ENCODE measurements at places on chromosomes 5 and 9. TPM values are rescaled to one million over a fixed set of nuclear protein-coding genes. Genes with fewer than 3 reads are reported as not detected.
A peak's percentile ranks its signal among the peaks of the same experiment; 100 is the strongest.

The LRRC70 gene
- total RNA-seq: 3.0 TPM

The TMC1 gene
- total RNA-seq: not detected

The TRIM36 gene
- total RNA-seq: 27.2 TPM

The CCDC180 gene
- total RNA-seq: 2.9 TPM

The SH3TC2 gene
- 0.70 TPM for total RNA-seq

The CTXN3 gene
- total RNA-seq: not detected

The PWWP2A gene
- total RNA-seq: 52.5 TPM

The IGFBPL1 gene
- total RNA-seq: not detected

The PRR16 gene
- 2.9 TPM for total RNA-seq

DNA sequence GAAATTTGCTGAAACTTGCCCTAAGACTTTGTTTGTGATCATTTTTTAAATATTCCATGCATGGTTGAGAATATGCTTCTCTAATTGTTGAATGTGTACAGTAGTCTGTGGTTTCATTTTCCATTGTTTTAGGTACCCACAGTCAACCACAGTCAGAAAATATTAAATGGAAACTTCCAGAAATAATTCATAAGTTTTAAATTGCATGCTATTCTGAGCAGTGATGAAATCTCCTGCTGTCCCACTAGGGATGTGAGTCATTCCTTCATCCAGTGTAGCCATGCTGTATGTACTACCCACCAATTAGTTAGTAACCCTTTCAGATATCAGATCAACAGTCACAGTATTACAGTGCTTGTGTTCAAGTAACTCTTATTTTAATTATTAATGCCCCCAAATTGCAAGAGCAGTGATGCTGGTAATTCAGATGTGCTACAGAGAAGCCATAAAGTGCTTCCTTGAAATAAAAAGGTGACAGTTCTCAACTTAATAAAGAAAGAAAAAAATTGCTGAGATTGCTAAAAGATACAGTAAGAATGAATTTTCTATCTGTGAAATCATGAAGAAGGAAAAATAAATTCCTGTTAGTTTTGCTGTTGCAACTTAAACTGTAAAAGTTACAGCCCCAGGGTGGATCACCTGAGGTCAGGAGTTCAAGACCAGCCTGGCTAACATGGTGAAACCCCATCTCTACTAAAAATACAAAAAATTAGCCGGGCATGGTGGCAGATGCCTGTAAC, 79.9 kb upstream of the FBXL17 start:
- no peak overlapping the region for H3K4me3 ChIP-seq
- no peak overlapping the region for H3K27ac ChIP-seq
- H3K27me3 ChIP-seq: no peaks in the 10 kb centered on the region
- no peaks in the 10 kb centered on the region for H3K4me1 ChIP-seq

GRCh38 chr5:110341836-110342235, 384.6 kb downstream of the TMEM232 start:
- no peaks in the 10 kb centered on the region for H3K36me3 ChIP-seq
- no peaks in the 10 kb centered on the region for H3K27me3 ChIP-seq
- H3K4me3 ChIP-seq: no peak overlapping the region
- DNase-seq: no peak

DNA sequence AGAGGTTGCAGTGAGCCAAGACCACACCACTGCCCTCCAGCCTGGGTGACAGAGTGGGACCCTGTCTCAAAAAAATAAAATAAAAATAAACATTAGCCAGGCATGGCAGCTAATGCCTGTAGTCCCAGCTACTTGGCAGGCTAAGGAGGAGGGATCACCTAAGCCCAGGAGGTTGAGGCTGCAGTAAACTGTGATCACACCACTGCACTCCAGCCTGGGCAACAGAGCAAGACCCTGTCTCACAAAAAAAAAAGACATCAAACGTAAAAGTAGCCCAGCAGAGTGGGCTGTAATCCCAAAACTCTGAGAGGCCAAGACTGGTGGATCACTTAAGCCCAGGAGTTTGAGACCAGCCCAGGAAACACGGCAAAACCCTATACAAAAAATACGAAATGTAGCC, 19.0 kb downstream of the UIMC1 start:
- no peak overlapping the region for H3K27ac ChIP-seq
- DNase-seq: no peak
- no peaks in the 10 kb centered on the region for H3K36me3 ChIP-seq
- no peak overlapping the region for H3K4me3 ChIP-seq
- H3K4me1 ChIP-seq: peaks cover 4% of the 10 kb centered on the region

- H3K4me3 ChIP-seq: no peak overlapping the region
- H3K27ac ChIP-seq: no peak overlapping the region
- peaks cover 15% of the 10 kb centered on the region for H3K36me3 ChIP-seq
- H3K4me1 ChIP-seq: no peaks in the 10 kb centered on the region
Measured at GRCh38 chr5:77437194-77437593, 54.9 kb downstream of the WDR41 start.

GRCh38 chr9:14532456-14533115, 160.6 kb downstream of the ZDHHC21 start:
- H3K36me3 ChIP-seq: no peaks in the 10 kb centered on the region
- DNase-seq: no peak
- H3K4me1 ChIP-seq: no peaks in the 10 kb centered on the region
- H3K27me3 ChIP-seq: no peaks in the 10 kb centered on the region

DNA sequence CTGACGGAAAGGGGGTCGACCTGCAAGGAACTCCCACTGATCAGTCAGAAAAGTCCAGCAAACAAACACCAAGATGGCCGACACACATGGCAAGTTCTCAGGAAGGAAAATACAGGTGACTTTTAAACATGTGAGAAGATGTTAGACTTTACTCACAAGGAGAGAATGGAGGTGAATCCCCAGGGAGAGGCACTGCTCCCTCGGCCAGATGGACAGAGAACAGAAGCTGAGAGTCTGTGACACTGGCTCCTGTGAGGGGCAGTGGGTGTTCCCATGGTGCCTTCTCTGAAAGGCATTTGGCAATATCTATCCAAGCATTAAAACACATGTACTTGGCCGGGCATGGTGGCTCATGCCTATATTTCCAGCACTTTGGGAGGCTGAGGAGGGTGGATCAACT, 22.8 kb downstream of the COL5A1 start:
- DNase-seq: no peak
- H3K4me1 ChIP-seq: peaks cover 18% of the 10 kb centered on the region
- no peaks in the 10 kb centered on the region for H3K36me3 ChIP-seq

DNA sequence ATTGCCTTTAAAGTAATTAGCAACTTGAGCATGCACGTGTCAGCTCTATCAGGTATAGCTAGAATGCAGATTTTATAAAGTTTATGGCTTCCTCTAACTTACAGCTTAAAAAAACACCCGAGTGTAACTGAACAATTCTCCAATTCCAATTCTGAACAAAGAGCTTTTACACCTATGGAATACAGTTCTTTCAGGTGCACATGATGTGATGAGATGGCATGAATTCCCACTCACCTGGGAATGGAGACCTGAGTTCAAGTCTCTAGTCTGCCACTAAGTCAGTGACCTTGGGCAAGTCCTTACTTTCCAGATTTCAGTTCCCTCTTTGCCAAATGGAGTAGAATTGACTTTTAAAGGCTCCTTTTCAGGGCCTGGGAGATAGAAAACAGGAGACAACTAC, 1.8 kb downstream of the ZFAND5 start:
- H3K4me1 ChIP-seq: no peaks in the 10 kb centered on the region
- no peaks in the 10 kb centered on the region for H3K27me3 ChIP-seq
- peak overlapping the region; percentile 100 for H3K27ac ChIP-seq
- no peak for DNase-seq
- H3K4me3 ChIP-seq: peak overlapping the region; percentile 98

DNA sequence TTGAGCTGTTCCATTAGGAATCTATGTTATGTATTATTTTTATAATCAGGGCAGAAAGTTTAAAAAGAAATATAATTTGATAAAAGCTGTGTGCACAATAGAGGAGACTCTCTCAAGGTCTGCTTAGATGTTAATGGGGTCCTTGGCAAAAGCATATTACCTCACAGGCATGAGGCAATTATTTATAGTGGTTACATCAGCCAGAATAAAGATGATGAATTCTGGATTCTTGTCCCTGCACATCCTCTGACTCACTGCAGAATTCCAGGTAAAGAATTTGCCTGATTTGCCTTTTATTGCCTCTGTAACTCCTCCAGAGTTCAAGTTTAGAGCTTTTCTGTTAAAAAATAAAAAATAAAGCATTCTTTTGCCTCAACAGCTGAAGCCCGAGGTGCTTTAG, 253.6 kb downstream of the MAST4 start:
- H3K27me3 ChIP-seq: no peaks in the 10 kb centered on the region
- H3K4me3 ChIP-seq: no peak overlapping the region
- H3K4me1 ChIP-seq: no peaks in the 10 kb centered on the region
- no peaks in the 10 kb centered on the region for H3K36me3 ChIP-seq
- DNase-seq: no peak

- DNase-seq: no peak
- H3K4me1 ChIP-seq: no peaks in the 10 kb centered on the region
- no peaks in the 10 kb centered on the region for H3K27me3 ChIP-seq
- H3K27ac ChIP-seq: no peak overlapping the region
Measured at GRCh38 chr5:143665866-143666265, 146.1 kb upstream of the HMHB1 start.

DNA sequence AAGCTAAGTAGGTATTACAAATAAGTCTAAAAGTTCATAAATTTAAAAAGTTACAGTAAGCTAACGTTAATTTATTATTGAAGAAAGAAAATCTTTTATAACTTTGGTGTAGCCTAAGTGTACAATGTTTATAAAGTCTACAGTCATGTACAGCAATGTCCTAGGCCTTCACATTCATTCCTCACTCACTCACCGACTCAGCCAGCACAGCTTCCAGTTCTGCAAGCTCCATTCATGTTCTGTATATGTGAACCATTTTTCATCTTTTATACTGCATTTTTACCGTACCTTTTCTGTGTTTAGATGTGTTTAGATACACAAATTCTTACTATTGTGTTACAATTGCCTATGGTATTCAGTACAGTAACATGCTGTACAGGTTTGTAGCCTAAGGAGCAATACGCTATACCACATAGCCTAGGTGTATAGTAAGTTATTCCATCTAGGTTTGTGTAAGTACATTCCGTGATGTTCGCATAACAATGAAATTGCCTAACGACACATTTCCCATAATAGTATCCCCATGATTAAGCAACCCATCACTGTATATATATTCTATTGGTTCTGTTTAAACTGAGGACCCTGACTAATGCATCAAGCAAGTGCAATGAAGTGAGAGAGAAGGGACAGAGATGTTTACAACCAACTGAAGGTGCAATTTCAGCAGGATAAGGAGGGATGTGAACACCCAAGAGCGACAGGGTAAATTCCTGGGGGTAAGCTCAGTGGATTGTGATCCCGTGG, 88.9 kb upstream of the TRIO start:
- H3K4me1 ChIP-seq: no peaks in the 10 kb centered on the region
- H3K27ac ChIP-seq: no peak overlapping the region
- no peak for DNase-seq
- H3K4me3 ChIP-seq: no peak overlapping the region
- no peaks in the 10 kb centered on the region for H3K36me3 ChIP-seq

- no peak overlapping the region for H3K4me3 ChIP-seq
- no peak for DNase-seq
- H3K4me1 ChIP-seq: no peaks in the 10 kb centered on the region
- H3K27me3 ChIP-seq: no peaks in the 10 kb centered on the region
- no peak overlapping the region for H3K27ac ChIP-seq
- no peaks in the 10 kb centered on the region for H3K36me3 ChIP-seq
Measured at GRCh38 chr5:118321081-118321480, 667.3 kb downstream of the DTWD2 start.

- H3K36me3 ChIP-seq: no peaks in the 10 kb centered on the region
- H3K27me3 ChIP-seq: no peaks in the 10 kb centered on the region
- H3K4me3 ChIP-seq: no peak overlapping the region
- peak overlapping the region; percentile 36 for H3K27ac ChIP-seq
Measured at GRCh38 chr5:62312036-62312435, 6.0 kb downstream of the KIF2A start.

Data from Peyer's patch (tissue), 4 donors.